ENCODE measurements at places on chromosomes 12 and 14.
A peak's percentile ranks its signal among the peaks of the same experiment; 100 is the strongest.

DNA sequence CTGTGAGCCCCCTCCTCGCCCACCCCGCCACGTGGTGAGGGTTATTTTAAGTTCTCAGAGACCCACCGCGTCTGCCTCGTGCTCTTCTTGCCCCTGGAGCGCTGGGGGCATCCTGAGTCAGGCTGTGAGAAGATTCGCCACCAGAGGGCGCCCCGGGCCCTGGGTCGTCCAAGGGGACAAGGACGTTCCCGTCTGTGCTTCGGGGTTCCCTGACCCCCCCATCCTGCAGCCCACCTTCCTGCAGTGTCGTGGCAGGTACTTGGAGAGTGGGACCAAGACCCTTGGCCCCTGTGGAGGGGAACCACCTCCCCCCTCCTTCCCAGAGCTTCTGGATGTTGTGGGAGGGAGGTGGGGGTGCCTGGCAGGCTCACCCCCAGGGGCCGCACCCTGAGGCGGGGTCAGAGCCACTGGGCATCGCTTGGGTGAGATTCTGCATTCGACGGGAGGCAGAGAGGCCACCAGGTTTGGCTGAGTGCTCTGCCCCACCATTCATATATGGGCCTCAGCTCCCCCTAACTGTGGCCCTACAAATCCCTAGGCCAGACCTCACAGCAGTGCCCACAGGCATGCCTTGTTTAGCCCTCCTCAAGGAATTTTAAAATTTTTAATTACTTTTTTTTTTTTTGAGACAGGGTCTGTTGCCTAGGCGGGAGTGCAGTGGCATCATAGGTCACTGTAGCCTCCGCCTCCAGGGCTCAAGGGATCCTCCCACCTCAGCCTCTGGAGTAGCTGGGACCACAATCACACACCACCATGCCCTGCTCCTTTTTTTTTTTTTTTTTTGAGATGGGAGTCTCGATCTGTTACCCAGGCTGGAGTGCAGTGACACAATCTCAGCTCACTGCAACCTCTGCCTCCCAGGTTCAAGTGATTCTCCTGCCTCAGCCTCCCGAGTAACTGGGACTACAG, 17.0 kb downstream of the RHOF start:
- DNase-seq = peak; percentile 78

GRCh38 chr14:93838238-93838637, 50.0 kb upstream of the PRIMA1 start:
- DNase-seq = no peak

GRCh38 chr12:57632073-57632957, 686 bp downstream of the B4GALNT1 start:
- peak; percentile 55 for DNase-seq

DNA sequence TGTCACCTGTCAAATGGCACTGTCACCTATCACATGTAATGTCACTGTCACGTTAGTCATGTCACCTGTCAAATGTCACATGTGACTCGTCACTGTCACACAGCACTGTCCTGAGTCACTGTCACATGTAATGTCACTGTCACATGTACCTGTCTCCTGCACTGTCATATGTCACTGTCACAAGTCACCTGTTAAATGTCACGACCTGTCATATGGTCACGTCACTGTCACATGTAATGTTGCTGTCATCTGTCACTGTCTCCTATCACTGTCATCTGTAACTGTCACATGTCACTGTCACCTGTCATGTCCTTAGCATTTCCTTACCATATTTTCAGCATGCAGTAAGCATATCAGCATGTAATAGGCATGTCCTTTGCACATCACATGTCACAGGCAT, 27.1 kb upstream of the TESC start:
- no peak for DNase-seq

GRCh38 chr12:66025477-66025876, 105.1 kb downstream of the LLPH start:
- DNase-seq = no peak

DNA sequence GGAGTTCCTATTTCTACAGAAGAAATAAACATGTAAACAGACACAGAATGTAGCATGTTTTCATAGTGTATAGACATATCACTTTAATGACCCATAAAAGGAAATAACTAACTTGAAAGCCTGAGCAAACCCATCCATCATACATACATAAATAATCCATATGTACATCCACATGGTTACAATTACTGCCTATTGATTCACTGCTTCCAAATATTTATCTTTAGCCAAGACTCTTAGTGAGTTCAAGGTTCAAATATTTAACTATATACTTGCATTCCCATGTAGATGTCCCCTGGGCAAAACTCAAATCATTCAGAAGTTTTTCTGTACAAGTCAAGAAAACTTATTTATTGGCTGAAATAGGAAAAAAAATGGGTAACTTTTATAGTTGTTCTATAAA, 95.4 kb downstream of the CCER1 start:
- no peak for DNase-seq

- no peak for DNase-seq
These were observed 127.9 kb upstream of the DYRK2 start for GRCh38 chr12:67520606-67521005.

DNA sequence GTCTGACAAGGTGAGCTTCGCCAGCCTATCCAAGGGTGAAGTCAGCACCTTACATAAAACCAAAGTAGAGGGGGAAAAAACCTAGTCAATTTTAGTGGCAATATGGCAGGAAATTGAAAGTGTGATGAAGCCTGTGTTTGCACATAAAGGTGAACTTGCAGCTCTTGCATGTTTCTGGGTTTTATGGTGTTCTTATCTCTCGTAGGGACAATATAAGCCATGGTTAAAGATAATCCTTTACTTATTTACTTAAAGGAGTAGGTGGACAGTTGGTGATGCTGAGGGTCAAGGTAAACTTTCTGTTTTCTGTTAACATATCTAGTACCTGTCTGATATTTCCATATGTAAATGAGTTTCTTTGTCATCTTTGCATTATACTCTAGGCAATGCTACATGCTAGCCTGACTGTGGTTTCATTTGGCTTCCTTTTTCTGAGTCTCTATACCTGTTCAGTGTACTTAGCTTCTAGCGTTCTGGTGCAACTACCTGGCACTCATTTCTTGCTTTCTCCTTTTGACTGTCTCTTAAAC, 32.8 kb downstream of the CCDC91 start:
- DNase-seq = no peak

- peak; percentile 57 for DNase-seq
These were observed 85.1 kb upstream of the AMIGO2 start for GRCh38 chr12:47164724-47165439.

GRCh38 chr12:107519906-107520859, 165.4 kb upstream of the PWP1 start:
- no peak for DNase-seq

DNA sequence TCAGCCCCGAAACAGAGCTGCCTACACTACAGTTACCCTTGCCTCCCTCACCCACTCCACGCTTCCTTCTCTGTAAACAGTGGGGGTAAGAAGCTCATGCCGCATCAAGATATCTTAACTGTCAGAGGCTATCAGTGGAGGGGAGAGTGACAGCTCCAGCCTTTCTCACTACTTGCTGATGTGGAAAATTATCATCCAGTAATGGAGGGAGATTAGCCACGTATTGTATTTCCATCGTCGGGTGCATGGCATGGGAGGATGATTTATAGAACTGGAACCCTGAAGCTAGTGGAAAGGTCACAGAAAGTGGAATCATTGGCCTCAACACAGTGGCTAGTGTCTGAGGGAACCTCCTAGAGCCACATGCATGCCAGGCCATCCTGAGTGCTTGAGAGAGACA, 270.9 kb upstream of the FKBP4 start:
- no peak for DNase-seq

- DNase-seq = no peak
These were observed 49.8 kb upstream of the CDKN3 start for GRCh38 chr14:54347044-54347443.

DNA sequence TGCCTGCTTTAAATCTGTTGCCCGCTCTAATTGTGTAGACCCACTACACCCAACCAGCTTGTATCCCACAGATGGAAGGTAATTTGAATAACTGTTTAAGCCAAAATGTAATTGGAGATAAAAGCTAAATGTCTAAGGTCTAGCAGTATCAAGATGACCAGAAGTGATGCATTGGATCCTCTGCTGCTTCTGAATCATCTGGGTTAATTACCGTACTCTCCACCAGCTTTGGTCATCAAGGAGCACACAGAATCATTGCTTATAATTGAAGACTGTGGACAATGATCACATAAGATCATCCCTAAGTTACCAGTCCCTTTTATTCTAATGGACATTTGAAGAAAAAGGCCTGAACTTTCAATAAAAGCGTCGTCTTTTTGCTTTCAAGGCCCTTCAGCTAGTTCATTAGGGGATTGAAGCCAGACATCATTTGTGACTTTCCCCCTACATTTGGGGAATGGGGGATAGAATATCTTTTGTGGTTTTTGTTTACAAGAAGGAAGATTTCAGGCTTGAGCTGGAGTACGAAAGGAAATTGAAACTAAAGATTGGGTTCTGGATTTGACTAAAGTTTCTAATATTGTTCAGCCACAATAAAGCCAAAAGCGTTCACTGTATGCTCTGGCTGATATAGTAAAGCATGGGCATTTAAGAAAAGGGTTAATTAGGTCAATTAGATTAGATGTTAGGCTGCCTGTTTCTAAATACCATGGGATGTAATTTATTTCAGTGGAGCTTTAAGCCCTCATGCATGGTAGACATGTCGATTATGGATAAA, 123.2 kb downstream of the CHST11 start:
- DNase-seq = peak; percentile 57

DNA sequence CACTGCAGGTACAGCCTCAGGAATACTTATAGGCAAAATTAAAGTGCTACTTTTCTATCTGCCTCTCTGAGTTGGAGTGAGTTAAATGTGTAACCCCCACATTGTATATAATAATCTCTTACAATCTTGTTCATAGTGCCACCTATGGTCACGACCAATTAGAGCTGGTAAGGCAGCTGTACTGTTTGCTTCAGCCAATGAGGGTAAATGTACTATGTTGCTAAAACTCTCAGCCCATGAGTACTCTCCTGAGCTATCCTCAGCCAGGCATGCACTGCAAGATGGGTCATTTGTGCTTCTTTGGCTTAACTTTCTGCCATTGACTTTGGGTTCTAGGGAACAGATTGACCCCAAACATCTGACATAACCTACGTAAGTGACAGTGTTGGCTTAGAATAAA, 15.0 kb upstream of the MDM2 start:
- peak; percentile 55 for DNase-seq

DNA sequence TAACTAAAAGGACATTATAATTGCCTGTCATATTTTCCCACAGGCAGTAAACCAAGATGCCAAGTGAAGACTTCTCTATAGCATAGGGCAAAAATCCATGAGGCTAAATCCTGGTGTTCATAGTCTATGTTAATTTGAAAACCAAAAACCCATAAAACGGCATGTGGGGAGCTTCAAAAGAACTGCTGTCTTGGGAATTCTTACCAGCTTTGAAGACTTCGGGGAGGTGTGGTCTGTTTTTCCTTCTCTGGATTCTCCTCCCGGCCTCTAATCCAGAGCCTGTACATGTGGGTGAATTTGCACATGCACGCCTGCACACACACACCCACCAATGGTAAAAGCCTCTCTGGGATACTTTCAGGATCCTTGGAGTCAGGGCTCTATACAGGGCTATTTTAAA, 61.9 kb upstream of the IFNG-AS1 start:
- DNase-seq = no peak

- no peak for DNase-seq
These were observed 2.8 kb upstream of the WSB2 start for GRCh38 chr12:118063576-118064391.

DNA sequence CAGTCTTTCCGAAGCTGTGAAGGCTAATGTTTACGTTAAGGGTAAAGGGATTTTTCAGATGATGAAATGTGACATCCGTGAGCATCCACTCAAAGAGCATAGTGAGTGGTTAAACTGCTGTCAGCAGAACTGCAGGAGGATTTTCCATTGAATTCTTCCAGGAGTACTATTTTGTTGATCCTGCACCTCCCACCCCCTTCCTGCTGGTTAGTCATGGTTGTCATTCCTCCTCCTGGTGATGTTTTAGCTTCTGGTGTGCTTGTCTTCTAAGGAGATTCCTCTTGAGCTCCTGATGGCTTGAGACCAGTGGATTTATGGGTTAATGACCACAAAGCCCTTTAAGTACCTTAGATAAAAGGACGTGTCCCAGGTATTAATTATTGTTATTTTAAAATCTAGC, 2.4 kb upstream of the GPRC5D start:
- DNase-seq = no peak

Measured in ELR (cell line).